AG04450 (cell line): ENCODE measurements at places on chromosomes 1 and 21. TPM values are rescaled to one million over a fixed set of nuclear protein-coding genes. Genes with fewer than 3 reads are reported as not detected.

- no peak for DNase-seq
These were observed 91.9 kb upstream of the COG2 start for GRCh38 chr1:230550428-230550827.

- DNase-seq: no peak
These were observed 657.1 kb upstream of the BRINP3 start for GRCh38 chr1:191134796-191135195.

GRCh38 chr1:14065486-14065885, 365.5 kb downstream of the PRDM2 start:
- DNase-seq: no peak

GRCh38 chr1:204791453-204792353, 79.0 kb upstream of the NFASC start:
- DNase-seq: no peak

The TSPAN1 gene
- 0.43 and 0.45 TPM in 2 replicates for polyA plus RNA-seq

- no peak for DNase-seq
These were observed 689 bp upstream of the ZNF644 start for GRCh38 chr1:91022518-91022929.

The SERPINC1 gene
- 0.09 and 0.16 TPM in 2 replicates for polyA plus RNA-seq

DNA sequence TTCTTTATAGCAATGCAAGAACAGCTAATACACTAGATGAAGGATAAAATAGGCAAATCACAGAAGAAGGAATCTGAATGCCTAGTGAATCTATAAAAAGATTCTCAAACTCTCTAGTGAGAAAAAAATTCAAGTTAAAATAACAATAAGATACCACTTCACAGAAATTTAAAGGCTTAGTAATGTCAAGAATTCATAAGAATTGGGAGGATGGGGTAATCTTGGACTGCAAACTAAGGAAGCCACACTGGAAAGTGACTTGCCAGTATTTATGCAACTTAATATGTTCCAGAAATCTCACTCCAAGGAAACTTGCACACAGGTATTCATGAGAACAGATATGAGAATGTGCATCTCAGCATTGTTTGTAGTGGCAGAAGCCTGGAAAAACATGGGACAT, 38.9 kb upstream of the PRRC2C start:
- DNase-seq: no peak

GRCh38 chr1:2258996-2259395, 30.9 kb downstream of the SKI start:
- no peak for DNase-seq

- DNase-seq: no peak
These were observed 15.9 kb downstream of the HENMT1 start for GRCh38 chr1:108644984-108645383.
